ENCODE measurements at places on chromosomes 7 and 10. TPM values are rescaled to one million over a fixed set of nuclear protein-coding genes. Genes with fewer than 3 reads are reported as not detected.

Gene PARD3
- total RNA-seq = 44.6 TPM

Gene MSMB
- total RNA-seq = not detected

Gene VAX1
- total RNA-seq = not detected

Gene TAC1
- total RNA-seq = not detected

Gene HMX3
- not detected for total RNA-seq

Gene FAM20C
- 64.7 TPM for total RNA-seq

Gene ZNF438
- 2.0 TPM for total RNA-seq

Gene SPDYE6
- not detected for total RNA-seq

Gene DNA2
- total RNA-seq = 9.9 TPM

Gene TFR2
- total RNA-seq = 0.33 TPM

Gene CTAGE4
- total RNA-seq = 0.65 TPM

Gene HDAC9
- total RNA-seq = 10.3 TPM

Gene NUTM2B
- 0.63 TPM for total RNA-seq

Gene CLRN3
- not detected for total RNA-seq
